ENCODE measurements at places on chromosomes 5 and 9.

DNA sequence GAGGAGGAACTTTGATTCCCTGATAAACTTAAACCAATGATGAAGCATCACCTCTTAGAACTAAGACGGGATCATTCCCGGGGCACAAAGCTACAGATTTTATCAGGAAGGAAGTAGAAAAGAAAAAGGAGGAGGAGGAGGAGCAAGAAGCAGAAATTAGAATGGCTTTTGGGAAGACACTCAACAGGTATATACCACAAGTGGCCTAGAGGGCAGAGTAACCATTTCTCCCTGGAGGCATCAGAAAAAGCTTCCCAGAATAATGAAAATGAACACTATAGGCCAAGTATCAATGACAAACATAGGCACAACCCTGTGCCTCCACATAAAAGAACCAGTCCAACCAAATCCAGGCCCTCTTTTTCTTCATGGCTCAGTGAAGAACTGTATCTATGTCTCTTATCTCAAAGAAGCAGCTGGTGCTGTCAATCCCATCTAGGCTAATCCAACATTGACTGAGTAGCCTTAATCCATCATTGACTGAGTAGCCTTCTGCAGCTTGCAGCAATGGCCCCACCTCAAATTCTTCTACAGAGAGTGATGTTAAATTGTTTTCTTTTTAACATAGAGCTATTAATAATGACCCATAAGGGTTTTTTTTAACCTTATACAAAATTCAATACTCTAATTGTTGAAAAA lies 178.8 kb upstream of the KIF2A start:
- peak; percentile 54 for DNase-seq

- DNase-seq, result no peak
Measured at GRCh38 chr9:130743656-130744055, 50.1 kb downstream of the EXOSC2 start.

- no peak for DNase-seq
Measured at GRCh38 chr9:122370303-122370702, 521 bp upstream of the PTGS1 start.

GRCh38 chr5:72427488-72428437 lies 79.4 kb downstream of the ZNF366 start:
- DNase-seq, result peak; percentile 98

DNA sequence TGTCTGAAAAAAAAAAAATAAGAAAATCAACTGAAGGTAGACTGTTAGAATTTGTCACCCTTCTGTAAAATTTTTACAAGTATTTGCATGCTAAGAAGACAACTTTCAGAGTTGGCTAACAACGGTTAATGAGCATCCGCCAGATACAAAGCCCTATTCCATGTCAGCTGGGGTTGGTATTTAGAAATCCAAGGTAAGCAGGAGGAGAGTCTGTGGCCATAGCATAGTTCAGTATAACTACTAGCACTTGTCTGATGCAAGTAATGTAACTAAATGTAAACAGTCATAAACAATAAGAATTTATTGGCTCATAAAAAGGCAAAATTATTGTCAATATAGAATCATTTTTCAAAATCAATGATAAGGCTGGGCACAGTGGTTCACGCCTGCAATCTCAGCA lies 45.7 kb upstream of the KDM4C start:
- no peak for DNase-seq

DNA sequence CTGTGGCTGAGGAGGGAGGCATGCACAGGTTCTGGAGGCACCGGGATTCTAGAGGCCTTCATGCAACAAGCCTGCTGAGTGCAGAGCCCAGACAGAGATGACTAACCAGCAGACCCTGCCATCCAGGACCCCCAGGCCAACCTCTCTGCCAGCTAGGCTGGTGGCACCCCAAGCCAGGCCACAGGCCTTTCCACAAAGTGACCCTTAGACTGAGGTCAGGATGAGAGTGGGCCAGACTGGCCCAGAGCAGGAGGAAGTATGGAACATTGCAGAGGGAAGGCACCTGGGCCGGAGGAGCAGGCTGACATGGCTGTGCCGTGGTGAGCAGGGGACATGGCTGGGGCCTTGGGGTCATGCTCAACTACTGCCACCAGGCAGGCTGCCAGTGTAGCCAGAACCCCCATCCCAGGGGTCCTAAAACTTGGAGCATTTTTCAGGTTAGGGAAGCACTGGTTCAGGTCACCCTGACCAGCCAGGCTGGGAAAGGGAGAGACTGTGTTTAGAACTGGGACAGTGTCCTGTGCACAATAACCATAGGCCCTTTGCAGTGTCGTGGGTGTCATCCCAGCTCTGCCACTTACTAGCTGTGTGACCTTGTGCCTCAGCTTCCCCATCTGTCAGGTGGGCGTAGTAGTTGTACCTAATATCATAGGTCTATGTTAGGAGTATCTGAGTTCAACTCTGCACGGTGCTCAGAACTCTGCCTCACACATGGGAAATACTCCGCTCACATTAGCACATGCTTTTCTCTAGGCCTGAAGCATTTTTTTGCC lies 17.3 kb downstream of the TCF7 start:
- no peak for DNase-seq

GRCh38 chr9:12922224-12922866 lies 147.5 kb downstream of the LURAP1L start:
- no peak for DNase-seq

DNA sequence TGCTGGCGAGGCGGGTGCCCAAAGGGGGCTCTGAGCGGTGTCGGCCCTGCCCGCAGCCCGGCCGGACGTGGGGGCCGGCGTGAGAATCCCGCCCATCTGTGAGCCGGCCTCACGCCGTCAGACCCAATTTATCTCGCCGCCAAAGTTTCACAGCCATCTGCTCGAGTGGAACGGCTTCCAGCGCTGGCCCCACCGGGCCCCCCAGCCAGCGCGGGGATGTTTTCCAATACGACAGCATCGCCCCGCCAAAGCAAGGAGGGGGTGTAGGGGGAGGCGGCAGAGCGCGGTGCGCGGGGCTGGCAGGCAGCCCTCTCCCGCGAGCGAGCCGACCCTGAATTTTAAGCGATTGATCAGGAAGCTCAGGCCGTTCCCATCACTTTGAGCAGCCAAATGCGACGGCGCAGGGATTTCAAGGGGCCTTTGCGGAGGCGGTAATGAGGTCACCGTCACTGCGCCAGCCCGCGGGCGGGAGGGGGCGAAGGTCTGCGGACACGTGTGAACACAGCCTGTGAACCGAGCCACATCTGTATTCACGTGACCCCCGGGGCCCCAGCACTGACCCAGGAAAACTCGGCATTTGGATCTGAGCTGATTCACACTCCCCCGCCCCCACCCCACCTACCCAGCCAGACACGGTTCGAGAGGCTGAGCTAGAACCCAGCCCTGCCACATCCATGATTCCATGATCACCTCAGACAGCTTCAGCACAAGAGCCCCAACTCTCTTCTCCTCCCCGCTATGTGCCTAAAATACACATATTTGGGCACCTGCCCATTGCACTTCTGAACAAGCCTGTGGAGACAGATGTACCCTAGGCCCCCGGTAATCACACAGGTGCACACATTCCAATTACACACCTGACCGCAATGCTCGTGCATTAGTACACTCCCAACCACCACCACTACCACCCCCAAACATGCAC lies 47.8 kb upstream of the PSD2 start:
- DNase-seq, result peak; percentile 43

All from SJCRH30 (cell line).